Fibroblast of the aortic adventitia (primary cell): ENCODE measurements at places on chromosomes 5 and 9. TPM values are rescaled to one million over a fixed set of nuclear protein-coding genes. Genes with fewer than 3 reads are reported as not detected.

The CNTNAP3B gene
- total RNA-seq, result 6.4 and 118 TPM in 2 replicates

The SLC34A3 gene
- not detected in 2 replicates for total RNA-seq

The NXNL2 gene
- total RNA-seq, result 0.74 and 1.1 TPM in 2 replicates

The GAPVD1 gene
- total RNA-seq, result 52.7 and 53.1 TPM in 2 replicates

The NKD2 gene
- total RNA-seq, result 0.81 TPM in 1 of 2 replicates, not detected in the other

The FCN2 gene
- total RNA-seq, result not detected in 2 replicates

The SAPCD2 gene
- total RNA-seq, result 0.41 and 1.5 TPM in 2 replicates

The LCNL1 gene
- total RNA-seq, result 0.54 and 15.3 TPM in 2 replicates

The IFNA21 gene
- total RNA-seq, result not detected in 2 replicates

The FER gene
- 41.5 and 129 TPM in 2 replicates for total RNA-seq

The OR1J2 gene
- 1.6 TPM in 1 of 2 replicates, not detected in the other for total RNA-seq

The HSPA4 gene
- 128 and 169 TPM in 2 replicates for total RNA-seq
